ENCODE measurements at places on chromosomes 4 and X.
A peak's percentile ranks its signal among the peaks of the same experiment; 100 is the strongest.

GRCh38 chrX:142296421-142296820 is 91.3 kb upstream of the MAGEC2 start:
- DNase-seq: no peak

- no peak for DNase-seq
Observed at GRCh38 chr4:177008071-177008835, 215.5 kb upstream of the VEGFC start.

DNA sequence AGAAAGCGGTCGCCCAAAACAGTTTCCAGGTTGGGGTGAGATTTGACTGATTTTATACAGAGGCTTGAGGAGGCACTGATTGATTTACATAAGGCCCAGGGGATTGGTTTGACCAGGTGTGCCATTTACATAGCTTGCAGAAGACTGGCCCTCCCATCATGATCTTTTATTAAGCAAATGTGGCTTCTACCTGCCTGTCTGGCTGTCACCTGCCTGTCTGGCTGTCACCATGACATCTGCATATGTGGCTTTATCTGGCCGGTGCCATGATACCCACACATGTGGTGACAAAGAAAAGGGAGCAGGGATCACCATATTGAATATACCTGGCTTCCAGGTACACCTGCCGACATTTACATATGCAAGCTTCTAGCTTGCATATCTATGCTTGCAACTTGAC is 17.0 kb upstream of the CDS1 start:
- DNase-seq: no peak

DNA sequence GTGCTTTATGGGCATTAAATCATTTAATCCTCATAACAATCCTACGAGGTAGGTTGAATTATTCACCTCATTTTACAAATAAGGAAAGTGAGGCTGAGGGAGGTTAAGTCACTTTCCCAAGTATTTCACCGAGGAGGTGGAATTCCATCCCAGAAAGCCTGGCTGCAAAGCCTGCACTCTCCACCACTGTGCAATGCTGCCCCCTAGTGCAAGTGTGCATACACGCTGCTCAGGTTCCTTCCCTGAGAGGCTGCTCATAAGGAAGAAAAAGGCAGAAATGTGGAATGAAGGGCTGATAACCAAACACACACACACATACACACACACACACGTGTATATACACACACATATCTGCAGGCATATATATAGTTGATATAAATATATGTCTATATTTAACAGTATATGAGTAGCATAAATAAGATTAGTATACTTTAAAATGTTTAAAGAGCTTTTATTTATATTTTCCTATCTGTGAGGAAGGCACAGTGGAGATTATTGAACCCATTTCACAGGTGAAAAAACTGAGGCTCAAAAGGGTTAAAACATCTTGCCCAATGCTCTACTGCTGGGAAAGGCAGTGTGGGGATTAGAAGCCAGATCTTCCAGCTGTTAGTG is 714.5 kb upstream of the TENM3 start:
- peak; percentile 38 for DNase-seq

Measured in NCI-H524 (cell line).